ENCODE measurements at places on chromosomes 2 and 18.
A peak's percentile ranks its signal among the peaks of the same experiment; 100 is the strongest.

GRCh38 chr18:9898792-9899549, 13.2 kb downstream of the TXNDC2 start:
- DNase-seq = no peak

- no peak for DNase-seq
Measured at GRCh38 chr2:185638771-185639170, 99.8 kb upstream of the FSIP2 start.

- DNase-seq = no peak
Measured at GRCh38 chr2:176534798-176535466, 265.7 kb downstream of the MTX2 start.

DNA sequence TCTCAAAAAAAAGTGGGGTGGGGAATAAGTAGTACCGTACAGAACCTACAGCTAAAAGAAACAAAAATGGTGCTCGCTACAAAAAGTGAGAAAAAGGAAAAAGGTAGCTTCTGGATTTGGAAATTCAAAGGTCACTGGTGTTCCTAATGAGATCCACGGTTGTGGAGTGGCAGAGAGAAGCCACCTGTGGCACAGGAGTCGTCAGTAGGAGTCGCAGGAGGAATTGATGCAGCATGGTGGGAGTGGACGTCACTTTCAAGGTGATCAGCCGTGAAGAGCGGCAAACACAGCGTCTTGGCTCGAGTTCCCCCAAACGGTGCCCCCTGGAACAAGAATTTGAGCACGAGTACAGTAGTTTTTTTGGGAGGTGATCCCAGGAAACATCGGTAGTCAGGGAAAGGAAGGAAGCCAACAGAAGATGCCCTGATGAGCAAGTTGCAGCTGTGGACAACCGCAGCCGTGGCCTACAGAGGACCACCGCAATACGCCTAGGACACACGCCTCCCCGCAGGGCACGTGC, 1.4 kb upstream of the TTL start:
- DNase-seq = no peak

GRCh38 chr2:50196775-50197480, 835.0 kb downstream of the NRXN1 start:
- no peak for DNase-seq

DNA sequence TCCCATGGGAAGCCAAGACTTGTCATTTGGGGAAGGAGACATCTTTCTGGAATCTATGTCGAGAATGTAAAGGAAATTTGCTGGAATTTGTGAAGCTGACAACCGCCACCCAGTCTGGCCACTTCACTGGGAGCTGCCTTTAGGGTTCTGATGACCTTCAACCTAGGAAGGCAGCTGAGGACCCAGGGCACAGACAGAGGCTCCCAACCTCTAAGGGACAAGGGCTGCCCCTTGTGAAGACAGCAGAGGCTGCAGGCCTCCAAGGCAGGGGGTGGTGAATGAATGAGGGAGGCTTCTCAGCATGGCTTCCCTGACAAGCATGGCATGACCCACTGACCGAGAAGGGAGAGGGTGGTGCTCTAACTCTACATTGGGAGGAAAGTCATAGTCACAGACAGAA, 128.9 kb upstream of the ASB18 start:
- no peak for DNase-seq

- DNase-seq = no peak
Measured at GRCh38 chr2:8230466-8230865, 451.4 kb upstream of the ID2 start.

DNA sequence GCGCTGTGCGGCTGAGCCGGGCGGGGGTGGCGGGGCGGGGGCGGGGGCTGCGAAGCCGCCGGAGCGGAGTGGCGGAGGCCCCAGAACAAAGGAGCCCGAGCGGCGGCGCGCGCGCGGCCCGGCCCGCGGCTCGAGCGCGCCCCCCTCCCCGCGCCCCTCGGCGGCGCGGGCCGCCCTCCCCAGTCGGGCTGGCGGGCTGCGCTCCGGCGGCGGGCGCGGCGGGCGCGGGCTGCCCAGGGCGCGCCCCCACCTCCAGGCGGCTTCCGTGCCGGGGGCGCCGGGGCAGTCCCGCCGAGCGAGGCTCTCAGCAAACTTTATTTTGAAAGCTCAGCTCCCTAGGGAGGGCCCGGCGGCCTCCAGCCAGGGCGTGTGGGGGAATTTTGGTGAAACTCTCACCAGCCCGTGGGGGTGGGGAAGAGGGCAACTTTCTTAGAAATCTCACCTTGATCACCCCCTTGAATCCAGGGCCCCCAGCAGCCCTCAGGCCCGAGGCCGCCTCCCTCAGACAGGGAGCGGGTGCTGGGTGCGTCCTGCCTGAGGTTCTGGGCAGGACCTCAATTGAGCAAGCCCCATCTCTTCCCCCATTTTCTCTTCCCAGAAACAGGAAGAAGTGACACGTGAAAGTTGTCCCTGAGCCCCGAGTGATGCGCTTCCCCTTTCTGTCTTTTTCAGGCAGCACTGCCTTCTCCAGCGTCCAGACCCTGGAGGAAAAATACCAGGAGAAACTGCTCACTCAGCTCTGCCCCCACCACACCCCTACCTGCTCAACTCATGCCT, 786 bp downstream of the TET3 start:
- peak; percentile 33 for DNase-seq

GRCh38 chr2:150609831-150610582, 122.5 kb upstream of the RND3 start:
- no peak for DNase-seq

DNA sequence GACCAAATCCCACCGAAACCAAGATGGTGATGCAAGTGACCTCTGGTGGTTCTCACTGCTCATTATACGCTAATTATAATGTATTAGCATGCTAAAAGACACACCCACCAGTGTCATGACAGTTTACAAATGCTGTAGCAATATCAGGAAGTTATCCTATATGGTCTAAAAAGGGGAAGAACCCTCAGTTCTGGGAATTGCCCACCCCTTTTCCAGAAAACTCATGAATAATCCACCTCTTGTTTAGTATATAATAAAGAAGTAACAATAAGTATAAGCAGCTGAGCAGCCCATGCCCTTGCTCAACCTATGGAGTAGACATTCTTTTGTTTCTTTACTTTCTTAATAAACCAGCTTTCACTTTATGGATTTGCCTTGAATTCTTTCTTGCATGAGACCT, 31.0 kb upstream of the FMNL2 start:
- no peak for DNase-seq

- DNase-seq = no peak
Measured at GRCh38 chr2:31729442-31730092, 148.8 kb upstream of the SRD5A2 start.

DNA sequence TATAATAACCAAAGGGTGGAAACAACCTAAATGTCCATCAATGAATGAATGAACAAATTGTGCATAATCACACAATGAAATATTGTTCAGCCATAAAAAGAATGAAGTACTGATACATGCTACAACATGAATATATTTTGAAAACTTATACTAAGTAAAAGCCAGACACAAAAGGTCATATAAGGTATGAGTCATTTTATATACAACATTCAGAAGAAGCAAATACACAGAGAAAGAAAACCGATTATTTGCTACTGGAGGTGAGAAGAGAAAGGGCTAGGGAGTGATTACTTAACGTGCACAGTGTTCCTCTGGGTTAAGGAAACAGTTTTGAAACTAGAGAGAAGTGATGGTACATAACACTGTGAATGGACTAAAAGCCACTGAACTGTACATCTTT, 105.3 kb downstream of the GORASP2 start:
- DNase-seq = no peak

- no peak for DNase-seq
Measured at GRCh38 chr2:196260546-196260945, 89.2 kb upstream of the STK17B start.

- DNase-seq = no peak
Measured at GRCh38 chr2:234606896-234607295, 110.0 kb upstream of the ARL4C start.

GRCh38 chr2:20797096-20797495, 25.8 kb downstream of the LDAH start:
- no peak for DNase-seq

- DNase-seq = no peak
Measured at GRCh38 chr2:192151853-192152252, 42.9 kb downstream of the TMEFF2 start.

GRCh38 chr2:113230531-113230930, 48.2 kb downstream of the PAX8 start:
- DNase-seq = no peak

GRCh38 chr2:227163485-227163997, 464 bp downstream of the COL4A4 start:
- no peak for DNase-seq

DNA sequence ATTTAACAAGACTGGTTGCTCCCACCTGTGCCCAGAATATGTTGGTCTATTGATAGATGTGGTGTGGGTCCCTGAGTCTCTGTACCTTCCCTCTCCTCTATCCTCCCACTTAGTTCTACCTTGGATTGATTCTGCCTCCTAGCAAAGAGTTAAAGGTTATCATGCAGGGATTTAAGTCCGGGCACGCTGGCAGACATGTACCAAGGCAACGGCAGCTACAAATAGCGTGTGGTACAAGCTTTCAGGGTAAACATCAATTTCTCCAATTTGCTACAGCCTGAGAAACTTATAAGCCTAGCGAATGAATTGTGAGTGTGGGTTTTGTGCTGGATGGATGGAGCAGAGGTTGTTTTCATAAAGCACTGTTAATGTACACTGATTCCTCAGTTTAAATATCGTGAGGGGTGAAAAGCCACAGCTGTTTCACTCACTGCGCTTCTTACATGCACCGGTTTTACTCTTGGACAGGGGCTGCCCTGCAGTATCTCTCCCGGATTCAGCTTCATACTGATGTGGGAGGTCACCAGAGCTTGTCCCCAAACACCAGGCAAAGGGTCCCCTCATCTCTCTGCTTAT, 289.8 kb downstream of the ICOS start:
- no peak for DNase-seq

- no peak for DNase-seq
Measured at GRCh38 chr2:39091543-39091942, 29.3 kb downstream of the SOS1 start.

DNA sequence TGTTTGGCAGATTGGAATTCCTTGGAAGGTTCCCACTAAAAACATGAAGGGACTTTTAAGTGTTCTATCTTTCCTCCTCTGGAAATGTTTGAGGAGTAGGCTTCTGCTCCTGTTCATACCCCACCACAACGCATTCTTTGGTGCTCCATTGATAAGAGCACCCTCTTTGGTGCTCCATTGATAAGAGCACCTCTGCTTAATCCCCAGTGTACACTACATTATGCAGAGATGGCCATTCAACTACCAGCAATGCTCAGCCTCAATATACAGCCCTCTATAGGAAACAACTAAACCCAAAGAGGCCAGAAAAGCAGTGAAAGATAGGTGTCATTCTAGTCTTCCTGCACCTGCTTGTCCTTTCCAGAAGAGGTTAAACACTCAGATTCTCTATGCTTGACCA, 1.8 kb upstream of the CHAC2 start:
- DNase-seq = no peak

GRCh38 chr18:9642799-9643462, 28.6 kb upstream of the PPP4R1 start:
- DNase-seq = no peak

DNA sequence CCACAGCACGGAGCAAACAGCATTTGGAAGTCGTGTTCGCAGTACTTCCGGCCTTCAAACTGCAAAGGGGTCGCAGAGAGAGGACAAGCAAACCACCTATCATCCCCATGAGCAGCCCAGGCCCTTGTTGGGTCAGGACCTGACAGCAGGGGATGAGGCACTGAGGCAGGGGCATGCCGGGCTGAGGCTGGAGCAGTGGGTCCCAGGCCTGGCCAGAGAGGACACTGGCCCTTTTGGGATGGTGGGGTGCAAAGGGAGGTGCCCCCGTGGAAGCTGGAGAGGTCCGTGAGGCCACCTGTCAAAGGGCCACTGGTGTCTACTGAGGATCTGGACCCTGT, 8.9 kb downstream of the GPR17 start:
- no peak for DNase-seq

DNA sequence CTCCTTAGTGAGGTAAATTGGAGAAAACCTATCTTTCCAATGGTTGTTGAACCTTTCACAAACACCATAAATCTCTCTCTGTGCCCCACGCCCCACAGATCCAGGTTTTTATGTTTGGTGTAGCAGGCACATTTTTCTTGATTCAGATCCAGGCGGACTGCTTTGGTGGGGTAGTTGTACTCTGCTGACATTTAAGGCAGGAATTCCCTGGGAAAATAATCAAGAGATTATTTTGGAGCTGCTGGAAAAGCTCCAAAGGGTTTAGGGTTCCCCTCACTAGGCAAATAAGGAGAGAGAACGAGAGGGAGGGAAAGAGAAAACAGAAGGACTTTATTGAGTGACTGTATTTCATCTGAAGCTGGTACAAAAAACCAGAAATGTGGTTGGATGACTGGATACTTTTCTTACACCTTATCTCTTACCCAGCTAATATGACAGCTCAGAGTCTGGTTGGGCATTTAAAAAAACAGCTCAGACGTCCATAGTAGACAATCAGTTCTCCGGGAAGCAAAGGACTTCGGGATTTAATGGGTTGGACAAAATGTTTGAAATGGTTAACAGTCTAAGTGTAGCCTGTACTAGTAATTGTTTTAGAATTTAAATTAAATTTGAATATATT, 3.6 kb upstream of the AQP4 start:
- no peak for DNase-seq

- no peak for DNase-seq
Measured at GRCh38 chr18:35050028-35050546, 8.9 kb downstream of the MAPRE2 start.

GRCh38 chr2:62089658-62090057, 106.3 kb upstream of the B3GNT2 start:
- no peak for DNase-seq

- no peak for DNase-seq
Measured at GRCh38 chr2:191467113-191467512, 210.8 kb upstream of the NABP1 start.

DNA sequence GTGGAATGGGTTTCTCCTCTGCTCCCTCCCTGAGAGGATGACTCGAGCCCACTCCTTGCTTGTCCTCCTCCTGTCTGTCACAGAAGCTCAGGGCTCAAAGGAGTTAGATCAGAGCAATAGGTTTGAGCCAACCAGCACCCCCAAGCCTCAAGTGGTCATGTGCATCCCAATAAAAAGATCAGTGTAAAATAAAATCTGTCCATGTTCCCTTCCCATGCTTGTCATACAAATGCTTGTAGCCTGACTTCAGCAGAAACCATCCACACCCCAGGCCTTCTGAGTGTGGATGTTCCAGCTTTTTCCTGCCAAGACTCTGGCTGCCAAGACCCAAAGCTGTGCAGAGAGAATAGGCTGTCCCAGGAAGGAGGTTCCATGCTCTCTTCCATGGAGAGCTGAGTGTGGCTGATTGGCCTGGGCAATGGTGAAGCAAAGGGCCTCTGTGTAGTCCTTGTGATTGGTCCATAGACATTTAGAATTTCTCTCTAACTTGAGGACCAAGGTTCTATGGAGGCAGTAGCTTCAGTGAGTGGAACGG, 67.4 kb downstream of the GYPC start:
- no peak for DNase-seq

DNA sequence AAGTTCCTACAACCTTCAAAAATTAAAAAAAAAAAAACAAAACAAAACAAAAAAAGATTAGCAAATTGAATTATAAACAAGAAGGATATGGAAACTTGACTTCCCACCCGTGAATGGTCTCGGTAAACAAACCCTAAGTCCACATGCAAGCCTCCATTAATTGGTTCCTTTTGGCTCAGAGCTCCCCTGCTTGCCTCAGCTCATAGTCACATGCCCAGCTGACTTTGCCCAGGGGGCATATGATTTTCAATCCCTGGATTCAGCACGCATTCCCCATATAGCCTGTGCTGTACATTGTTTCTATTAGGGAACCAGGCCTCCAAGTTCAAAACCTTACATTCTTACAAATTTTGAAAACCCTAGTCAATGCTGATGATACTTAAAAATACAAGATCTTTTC, 95.0 kb downstream of the PID1 start:
- DNase-seq = no peak
